Activated CD4-positive, alpha-beta T cell treated with anti-CD3 and anti-CD28 coated beads, Interleukin-2, amount 50 U/mL, for 16 hours (primary cell): ENCODE measurements at places on chromosomes 2 and 18.

DNA sequence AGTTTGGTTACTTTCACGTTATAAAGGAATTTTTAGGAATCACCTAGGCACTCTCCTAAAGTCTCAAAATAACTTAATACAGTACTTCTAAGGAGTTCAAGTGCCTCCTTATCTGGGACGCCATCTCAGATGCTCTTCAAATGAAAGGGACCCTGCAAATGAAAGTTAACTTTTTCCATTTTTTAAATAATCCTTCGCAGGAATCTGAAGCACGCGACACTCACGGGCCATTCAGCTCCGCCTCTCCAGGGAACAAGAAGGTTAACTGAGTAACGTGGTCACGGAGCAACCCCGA lies 537 bp upstream of the ZC3H15 start:
- no peak for DNase-seq

DNA sequence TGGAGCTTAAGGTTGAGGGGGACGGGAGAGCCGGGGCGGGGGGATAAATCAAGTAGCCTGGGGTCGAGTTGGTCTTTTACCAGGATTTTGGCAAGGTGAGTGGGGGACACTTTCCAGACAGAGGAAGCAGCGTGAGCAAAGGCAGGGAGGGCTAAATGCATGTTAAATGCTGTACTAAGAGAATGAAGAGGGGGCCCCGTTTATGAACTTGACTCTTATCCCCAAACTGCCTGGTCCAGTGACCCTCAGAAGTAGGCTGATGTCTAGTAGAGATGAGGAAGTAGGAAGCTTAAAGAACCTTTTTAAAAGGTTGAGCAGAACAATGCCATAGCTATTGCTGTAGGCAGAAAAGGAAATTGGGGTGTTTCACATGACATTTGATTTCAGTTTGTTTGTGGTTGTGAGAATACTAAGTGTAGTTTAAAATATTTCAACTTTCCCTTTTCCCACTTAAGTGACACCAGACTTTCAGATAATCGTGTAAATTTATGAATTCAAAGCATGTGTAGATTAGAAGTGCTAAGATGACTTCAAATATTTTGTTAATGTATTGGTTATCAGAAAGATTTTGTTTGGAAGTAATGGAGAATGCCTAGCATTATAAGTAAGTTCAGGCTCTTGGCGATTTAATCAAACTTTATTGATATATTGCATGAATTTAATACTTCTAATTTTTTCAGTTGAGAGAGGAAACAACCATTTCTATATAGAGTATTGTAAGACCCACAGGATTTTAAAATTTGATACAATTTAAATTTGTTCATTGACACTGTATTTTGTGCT lies 1.8 kb downstream of the REL start:
- DNase-seq = peak; percentile 35

- DNase-seq = no peak
These were observed 267.6 kb downstream of the GBX2 start for GRCh38 chr2:235900631-235901030.

DNA sequence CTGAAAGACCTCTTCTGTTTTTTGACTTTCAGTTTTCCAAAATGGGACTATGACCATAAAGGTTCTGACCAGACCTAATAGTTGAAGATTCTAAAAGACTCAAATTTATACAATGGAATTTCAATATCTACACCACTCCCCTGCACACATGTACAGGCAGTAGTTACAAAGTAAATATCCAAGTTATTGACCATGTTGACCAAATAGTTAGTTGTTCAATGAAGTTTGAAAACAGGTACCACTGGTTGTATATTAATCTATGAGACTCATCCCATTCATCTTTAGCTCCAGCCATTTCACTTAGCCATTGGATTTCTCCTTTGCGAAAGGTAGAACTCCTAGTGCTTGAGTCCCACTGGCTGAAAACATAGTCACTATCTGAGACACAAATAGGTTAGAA lies 277.4 kb downstream of the SETBP1 start:
- no peak for DNase-seq

DNA sequence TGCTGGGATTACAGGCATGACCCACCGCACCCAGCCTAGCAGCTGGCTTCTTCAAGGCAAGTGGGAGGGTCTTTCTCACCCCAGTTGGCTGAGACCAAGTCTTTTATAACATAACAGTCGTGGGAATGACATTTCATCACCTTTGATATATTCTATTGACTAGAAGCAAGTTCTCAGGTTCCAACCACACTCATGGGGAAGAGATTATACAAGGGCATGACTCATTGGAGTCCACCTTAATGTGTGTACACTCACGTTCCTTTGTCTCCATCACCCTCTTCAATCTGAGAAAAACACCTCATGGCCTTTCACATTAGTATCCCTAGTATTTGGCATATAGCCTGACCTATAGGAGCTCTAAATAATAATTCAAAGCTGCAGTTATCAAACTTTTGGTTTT lies 2.8 kb upstream of the BBS5 start:
- DNase-seq = no peak

DNA sequence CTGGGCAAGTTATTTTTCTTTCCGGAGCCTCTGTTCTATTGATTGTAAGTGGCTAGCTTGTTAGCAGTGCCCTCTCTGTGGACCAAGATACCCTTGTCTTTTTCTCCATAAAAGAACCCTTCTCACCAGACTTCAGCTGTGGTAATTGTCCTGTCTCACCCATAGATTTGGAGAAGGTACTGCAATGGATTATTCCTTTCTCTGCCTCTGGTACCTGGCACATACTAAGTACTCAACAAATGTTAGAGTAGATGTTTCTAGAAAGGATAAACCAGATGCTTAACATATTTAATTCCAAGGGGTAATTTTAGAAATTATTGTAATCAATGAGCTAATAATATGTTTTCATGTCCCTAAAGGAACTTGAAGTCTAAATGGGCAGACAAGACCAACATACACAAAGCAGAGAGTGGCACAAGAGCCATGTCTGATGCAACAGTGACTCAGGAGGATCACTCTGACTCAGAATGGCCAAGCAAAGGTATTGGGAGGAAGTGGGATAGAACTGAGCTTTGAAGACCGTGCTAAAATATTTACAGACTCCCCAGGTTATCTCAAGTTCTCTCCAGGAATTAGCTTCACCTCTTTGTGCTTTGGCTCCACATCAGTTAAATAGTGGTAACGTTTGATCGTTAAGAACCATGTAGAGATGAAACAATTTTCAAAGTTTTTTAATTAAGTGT lies 129.7 kb upstream of the OSR1 start:
- peak; percentile 78 for DNase-seq

GRCh38 chr2:18740474-18740881 lies 151.1 kb upstream of the NT5C1B start:
- DNase-seq = no peak

DNA sequence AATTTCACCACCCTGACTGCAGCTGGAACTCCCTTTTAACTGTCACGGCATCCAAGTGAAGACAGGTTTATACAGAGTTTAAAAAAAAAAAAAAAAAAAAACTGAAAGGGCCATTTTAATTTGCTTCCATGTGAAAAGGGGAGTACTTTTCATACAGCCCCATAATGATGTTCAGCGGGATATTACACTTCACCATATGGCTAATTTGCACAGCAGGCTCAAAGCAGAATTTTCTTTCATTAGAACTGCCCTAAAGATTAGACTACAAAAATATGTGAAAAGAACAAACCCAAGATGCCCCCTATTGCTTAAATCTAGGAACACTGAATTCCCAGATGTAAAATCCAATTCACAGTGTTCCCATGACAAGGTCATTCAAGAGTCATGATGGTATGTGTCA lies 301.8 kb downstream of the EXOC6B start:
- DNase-seq = no peak

GRCh38 chr2:43325107-43325811 lies 98.9 kb upstream of the ZFP36L2 start:
- DNase-seq = no peak

GRCh38 chr2:36839976-36840617 lies 126.2 kb downstream of the STRN start:
- no peak for DNase-seq

DNA sequence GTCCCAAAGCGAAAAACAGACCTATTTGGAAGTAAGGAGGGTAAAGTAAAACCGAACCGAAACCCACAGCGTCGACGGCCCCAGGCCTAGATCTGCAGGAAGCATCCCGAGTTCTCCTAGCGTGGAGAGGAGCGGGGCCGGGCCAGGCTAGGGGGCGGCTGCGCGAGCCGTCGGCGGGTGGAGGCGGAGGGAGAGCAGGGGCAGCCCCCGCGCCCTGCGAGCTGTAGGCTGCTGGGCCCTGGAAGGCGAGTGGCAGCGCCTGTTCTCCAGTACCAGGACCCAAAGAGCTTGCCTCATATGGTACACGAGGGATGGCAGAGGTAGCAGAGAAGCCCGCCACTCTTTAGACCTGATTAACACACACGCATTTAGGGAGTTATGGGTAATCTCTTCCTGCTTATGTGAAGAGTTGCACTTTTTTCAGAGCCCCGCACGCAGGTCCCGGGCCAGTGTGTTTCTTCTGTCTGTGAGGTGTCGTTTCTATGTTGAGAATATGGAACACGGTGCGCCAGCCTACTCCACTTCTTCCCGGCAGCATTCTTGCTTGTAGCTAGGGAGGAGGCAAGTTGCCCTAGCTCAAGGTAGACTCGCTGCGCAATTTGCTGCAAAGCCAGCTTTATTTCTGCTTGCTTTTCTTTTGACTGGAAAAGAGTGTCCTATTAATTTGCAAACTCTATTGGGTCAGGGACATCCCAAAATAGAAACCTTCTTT lies 71.1 kb downstream of the ARHGEF33 start:
- DNase-seq = no peak

GRCh38 chr2:144334551-144334950 lies 185.4 kb downstream of the ZEB2 start:
- DNase-seq = no peak

DNA sequence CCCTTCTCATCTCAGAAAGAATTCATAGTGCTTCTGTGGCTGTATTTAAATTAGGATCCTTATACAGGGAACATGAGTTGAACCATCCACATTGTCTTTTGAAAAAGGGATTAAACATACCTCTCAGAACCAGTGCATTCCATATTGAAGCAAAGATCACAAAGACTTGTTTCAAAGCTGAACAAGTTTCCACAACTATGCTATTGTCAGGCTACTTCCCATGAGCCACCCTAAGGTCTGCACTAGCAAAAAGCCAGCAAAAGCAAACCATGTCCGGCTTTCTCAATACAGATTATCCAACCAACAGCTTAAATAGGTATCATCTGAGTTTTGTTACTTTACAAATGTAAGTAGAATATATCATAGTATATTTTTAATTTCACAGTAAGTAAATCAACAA lies 78.1 kb downstream of the SCG2 start:
- no peak for DNase-seq

- DNase-seq = no peak
These were observed 34.2 kb upstream of the REV1 start for GRCh38 chr2:99524056-99524455.

DNA sequence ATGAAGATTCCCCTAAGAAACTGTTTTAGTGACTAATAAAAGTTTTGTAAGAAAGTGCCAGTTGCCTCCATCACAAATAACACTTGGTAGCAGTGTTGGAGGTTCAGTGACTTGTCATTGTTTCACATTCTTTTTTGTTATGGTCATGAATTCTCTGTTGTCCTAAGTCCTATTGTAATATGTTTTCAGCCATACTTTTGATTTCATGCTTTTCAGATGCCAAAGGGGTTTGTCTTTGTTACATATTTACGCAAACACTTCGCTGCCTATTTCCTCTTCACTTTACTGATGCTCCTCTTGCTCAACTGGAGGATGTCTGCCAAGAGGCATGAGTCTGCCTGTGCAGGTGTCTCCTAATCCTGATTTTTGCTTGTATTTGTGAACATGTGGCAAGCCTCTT lies 66.6 kb downstream of the PHLPP1 start:
- DNase-seq = no peak

DNA sequence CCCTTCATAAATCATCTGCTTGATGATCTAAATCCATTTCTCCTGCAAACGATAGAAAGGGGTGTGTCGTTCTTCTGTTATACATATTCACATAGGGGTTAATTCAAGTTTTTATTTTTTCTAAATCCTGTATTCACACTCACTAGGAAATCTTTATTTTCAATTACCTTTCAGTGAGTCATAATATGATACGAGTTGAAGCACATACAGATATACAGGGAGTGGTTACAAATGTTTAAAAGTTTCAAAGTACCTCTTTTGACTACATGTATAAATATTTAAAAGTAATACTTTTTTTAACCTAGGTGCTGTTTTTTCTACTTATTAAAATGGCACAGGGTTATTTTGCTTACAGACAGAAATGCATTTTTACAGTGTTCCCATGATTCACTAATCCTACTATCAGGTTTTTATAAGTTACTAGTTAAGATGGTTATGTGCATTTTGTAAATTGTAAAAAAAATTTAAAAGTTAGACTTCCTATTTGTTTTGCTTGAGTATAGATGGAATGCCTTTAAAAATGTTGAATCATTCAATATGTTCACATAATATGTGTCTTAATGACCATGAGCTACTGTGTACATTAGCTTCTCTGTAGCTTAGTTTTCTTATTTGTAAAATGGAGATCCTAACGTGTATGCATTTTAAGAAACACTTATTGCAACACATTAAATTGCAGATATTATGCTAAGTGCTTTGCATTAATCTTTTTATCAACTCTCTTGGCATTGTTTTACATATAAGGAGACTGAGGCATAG lies 1378.1 kb downstream of the DSC3 start:
- no peak for DNase-seq

GRCh38 chr2:129768036-129768386 lies 211.5 kb upstream of the RAB6C start:
- no peak for DNase-seq

DNA sequence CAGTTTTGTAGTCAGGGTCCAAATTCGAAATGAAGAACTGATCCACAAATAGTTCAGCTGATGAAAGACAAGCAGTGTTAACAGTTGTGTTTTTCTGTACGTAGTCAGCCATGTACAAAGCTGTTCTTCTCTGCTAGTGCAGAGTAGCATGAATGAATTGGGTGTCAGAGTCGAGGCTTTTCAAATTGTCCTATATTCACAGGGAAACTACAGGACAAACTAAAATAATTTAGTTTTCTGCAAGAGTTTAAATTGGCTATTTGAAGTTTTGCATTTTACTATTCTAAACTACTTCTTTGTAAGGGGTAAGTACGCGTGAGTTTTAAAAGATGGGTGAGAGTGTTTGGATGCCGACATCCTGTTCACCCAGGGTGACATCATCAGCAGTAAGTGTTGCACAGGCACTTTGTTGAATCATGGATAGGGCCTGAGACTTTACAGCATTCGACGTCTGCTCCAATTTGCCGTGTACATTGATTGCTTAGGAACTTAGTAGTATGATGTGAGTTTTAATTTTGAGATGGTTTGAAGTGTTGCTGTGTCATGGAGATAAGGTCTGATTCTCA lies 147.2 kb upstream of the NFATC1 start:
- DNase-seq = no peak

DNA sequence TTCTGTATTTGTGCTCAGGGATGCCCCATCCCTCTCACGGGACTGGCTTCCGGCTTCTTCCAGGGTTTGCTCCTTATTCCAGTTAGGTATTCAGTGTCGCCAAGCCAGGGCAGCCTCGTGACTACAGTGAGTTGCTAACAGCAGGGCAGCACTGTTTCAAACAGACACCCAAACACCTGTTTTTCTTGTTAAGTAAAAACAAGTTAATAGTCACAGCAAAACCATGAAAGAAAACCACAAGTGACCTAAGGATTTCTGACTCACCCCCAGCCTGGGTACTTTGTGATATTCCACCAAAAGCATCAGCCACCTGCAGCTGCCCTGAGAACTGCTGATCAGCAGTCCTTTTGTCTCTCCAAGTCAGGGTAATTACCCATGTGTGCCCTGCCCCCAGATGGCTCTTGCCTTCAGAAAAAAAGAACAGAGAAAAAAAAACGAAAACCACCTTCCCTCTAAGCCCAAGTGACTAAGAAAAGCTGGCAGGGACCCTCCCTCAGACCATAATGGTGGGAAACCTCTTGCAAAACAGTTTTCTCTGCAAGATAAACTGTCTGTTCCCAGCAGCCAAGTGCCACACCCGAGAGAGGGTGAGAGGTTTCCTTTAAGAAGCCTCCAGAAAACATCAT lies 178.2 kb downstream of the ANAPC1 start:
- DNase-seq = peak; percentile 92
